ENCODE measurements at places on chromosomes 4 and X.

DNA sequence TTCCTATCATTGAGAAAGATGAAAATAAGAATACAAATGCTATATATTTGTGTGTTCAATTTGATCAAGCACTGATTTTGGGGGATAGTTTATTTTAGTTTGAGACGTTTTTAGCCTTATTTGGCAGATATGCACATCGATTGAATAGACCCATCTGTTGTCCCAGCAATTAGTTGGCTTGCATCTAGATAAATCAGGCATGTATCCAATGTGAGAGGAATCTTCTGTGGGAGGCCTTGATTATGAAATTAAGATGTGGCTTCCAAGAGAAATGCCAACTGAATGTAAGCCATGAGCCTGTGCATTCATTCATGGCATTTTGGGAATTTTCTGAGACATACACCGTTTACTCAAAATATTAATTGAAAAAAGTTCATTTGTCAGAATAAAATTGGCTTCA, 623.1 kb downstream of the TECRL start:
- peak; percentile 95 for DNase-seq

- no peak for DNase-seq
These were observed 409.1 kb upstream of the SPANXN4 start for GRCh38 chrX:142616636-142617035.

DNA sequence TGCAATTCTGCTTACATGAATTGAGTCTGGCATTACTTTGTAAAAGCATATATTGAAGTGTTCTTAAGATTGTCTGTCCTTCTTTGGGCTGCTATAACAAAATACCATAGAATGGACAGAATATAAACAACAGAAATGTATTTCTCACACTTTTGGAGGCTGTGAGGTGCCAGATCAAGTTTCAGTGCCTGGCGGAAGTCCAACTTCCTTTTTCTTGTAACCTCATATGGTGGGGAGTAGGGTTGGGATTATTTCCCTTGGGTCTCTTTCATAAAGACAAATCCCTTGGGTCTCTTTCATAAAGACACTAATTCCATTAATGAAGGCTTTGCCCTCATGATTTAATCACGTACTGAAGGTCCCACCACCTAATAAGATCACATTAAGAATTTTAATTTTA, 199.3 kb upstream of the GRID2 start:
- DNase-seq = peak; percentile 37

- no peak for DNase-seq
These were observed 17.3 kb downstream of the STIM2 start for GRCh38 chr4:26877961-26878360.

DNA sequence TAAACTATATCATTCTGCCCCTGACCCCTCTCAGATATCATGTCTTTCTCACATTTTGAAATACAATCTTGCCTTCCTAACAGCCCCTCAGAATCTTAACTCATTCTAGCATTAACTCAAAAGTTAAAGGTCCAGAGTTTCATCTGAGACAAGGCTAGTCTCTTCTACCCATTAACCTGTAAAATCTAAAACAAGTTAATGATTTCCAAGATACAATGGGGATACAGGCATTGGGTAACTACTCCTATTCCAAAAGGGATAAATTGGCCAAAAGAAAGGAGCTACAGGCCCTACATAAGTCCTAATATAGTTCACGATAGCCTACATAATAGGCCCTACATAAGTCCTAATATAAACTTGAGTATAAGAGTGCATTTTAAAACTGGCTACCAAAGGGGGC, 18.9 kb downstream of the ADH6 start:
- DNase-seq = no peak

- no peak for DNase-seq
These were observed 76.8 kb upstream of the RBMXL3 start for GRCh38 chrX:115112411-115112810.

- peak; percentile 78 for DNase-seq
These were observed 1.7 kb upstream of the NDP start for GRCh38 chrX:43974741-43975465.

- no peak for DNase-seq
These were observed 27.0 kb upstream of the MCF2 start for GRCh38 chrX:139734996-139735395.

- no peak for DNase-seq
These were observed 568 bp downstream of the NIPAL1 start for GRCh38 chr4:48017108-48017571.

DNA sequence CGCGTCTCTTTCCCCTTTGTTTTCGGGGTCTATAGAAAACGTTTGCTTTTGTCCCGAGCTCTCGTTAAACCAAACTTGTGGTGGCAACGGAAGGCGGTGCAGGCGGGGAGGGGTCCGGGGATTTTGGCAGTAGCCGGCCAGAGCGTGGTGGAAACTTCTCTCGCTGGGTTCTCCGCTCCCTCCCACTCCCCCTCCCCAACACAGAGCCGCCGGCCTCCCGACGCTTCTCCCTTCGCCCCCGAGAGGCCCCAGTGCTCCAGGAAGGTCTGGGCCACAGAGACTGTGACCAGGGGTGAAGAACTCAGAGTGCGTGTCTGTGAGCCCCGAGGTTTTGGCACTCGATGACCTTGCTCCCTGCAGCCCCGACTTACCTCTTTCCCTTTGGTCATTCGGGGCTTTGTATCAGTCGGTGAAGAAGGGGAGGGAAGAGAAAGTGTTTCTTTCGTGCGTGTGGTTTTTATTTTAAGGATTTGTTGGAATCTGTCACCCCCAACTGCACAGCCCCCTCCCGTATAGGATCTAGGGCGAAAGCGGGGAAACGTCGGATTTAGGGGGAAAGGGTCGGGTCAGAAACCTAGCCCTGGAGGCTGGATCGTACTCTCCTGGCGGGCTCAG, 9.0 kb upstream of the BCOR start:
- DNase-seq = no peak

DNA sequence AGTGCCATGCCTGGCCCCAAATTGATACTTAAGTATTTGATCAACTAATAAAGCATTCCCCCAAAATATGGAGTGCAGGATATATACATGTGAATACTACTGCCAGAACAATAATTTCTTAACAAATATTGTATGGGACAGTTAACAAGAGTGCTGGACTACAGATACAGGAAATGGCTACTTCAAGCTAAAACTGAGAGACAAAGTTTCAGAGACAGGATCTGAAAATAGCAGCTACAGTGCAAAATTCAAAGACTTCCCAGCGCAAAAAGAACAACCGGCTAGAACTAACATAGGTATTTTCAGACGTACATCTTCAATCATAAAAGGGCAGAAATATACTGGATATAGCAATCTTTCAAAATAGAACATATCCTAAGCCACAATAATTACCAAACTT, 6.3 kb downstream of the ATRX start:
- DNase-seq = no peak

DNA sequence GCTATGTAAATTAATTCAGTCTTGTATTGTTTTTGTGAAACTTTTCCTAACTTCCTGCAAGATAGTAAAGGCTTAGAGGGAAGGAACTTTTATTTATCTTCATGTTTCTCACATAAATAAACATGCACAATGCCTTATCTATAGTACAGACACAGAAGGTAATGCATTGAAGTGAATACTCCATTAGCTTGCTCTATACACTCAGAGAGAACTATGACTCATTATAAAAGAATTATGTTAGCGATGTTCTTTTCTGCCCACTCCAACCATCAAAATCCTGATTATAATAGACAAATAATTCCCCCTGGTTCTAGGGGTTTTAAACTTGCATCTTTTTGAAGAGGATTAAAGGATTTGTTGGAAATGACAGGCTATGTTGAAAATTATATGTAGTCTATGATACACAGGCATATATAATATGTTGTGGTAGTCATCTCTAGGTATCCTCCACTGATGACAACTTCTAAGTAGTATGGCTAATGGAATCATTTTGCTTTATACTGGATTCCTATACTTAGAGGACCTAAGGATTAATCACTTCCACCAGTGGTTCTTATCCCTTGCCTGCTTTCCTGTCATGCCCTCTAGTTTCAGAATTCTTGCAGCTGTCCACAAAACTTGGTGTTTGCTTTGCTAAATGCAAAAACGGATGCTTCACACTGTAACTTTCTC, 115.7 kb downstream of the NDST4 start:
- no peak for DNase-seq

- no peak for DNase-seq
These were observed 54.2 kb upstream of the GRPEL1 start for GRCh38 chr4:7121866-7122653.

GRCh38 chr4:138521809-138522208, 279.7 kb upstream of the SLC7A11 start:
- no peak for DNase-seq

DNA sequence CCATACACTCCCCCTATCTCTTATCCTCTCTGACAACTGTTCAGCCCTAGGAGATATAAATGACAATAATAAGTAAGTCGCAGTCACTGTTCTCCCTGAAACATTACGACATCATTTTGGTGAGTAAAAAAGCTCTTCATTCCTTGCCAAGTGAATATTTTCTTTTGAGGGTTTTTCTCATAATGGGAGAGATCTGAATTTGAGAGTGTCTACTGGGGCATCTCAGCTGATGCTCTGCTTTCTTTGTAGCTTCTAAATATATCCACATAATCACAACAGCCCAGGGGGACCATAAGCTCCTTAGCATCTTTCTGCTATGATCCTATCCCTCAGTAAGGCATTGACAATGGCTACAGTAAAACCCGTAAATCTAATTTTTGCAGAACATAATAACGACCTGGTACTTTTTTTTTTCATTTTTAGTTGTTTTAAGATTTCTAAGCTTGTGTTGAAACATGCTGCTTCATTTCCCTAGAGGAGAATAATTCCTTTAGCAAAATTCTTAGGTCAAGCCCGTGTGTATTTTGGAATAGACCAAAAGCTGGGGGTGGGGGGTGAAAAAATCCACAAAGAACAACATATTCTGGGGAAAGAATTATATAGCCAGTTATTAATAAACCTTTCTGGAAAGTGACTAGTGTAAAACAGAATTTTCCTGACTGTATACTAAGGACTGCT, 78.1 kb upstream of the GPM6B start:
- no peak for DNase-seq

GRCh38 chr4:103915224-103915869, 195.6 kb upstream of the TACR3 start:
- peak; percentile 14 for DNase-seq

GRCh38 chrX:618761-619450, 11.7 kb upstream of the SHOX start:
- DNase-seq = no peak

- no peak for DNase-seq
These were observed 36.9 kb upstream of the GDPD2 start for GRCh38 chrX:70386235-70386634.

- no peak for DNase-seq
These were observed 8.6 kb downstream of the APEX2 start for GRCh38 chrX:55008571-55009358.

- no peak for DNase-seq
These were observed 1.1 kb downstream of the RPS6KA6 start for GRCh38 chrX:84186603-84187532.

DNA sequence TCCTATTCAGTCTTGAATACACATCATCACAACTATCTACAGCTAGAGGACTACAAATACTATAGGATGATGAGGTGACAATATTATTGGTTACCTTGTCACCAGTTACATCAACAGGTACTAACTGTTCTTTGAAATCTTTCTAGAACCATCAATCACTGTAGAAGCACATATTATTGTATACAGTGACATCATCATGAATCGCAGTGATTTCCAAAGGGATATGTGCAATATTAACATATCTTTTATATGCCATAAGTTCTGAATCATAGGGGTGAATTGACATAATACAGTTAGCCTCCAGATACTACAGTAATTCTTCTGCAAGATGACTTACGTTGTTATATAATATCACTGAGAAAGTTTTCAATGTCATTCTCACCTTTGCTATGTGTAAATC, 105.2 kb upstream of the HPGD start:
- DNase-seq = no peak

- DNase-seq = no peak
These were observed 15.7 kb downstream of the SLC2A9 start for GRCh38 chr4:10005632-10006031.

- DNase-seq = no peak
These were observed 401.0 kb downstream of the FSTL5 start for GRCh38 chr4:161762796-161763195.

DNA sequence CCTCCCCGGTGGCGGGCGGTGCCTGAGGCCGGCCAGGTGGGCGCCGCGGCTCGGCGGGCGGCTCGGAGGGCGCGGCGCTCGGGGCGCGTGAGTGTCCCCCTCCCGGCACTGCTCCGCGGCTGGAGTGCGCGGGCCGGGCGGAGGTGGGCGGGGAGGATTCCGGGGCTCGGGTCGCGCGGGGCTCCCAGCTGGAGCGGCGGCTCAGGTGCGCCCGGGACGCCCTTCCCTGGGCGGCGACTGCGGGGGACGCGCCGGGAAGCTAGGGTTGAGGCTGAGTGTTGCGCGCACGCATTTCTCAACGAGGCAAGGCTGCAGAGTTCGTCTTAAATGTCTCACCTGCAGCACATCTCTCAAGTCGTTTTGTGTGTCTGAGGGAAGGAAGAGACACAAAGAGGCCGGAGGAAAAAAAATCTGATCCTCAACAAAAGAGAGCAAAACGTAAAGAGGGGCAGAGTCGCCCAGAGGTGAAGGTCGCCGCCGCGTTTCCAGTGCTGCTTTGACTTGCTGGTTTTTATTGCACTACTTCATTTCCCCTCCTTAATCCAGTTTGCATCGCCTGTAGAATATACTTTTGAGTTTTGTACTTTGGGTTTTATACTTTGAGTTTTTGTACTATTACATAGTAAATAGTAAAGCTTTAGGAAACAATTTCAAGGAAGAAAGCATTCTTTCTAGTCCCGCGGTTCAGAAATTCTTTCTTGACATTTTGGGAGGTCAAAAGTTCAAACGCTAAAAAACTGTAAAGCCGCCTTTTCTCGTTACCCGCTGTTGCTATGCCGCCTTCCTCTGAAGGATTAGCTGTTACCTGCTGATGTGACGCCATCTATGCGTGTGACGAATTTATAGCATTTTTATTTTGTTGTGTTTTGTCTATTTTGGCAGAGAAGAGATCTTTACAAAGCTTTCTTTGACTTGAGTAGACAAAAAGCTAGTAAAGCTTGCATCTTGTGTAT, 106.5 kb upstream of the STOX2 start:
- no peak for DNase-seq

GRCh38 chrX:80810365-80810978, 795 bp upstream of the BRWD3 start:
- DNase-seq = no peak

DNA sequence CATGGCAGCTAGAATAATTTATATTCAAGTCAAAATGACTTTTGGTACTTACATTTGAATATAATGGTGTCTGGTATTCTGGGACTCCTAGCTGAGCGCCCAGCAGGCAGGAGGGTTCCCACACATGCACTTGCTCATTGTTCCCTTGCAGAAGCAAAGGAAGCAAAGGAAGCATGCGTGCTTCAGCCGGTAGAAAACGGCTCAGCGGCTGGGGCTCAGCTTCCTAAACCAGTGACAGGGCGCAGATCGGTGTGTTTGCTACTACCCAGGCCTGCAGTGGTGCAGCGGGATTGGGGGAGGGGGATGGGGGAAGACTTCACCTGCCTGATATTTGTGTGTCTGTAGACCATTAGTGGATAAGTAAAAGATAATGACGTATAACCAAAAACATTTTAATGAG, 978.3 kb upstream of the TENM3 start:
- DNase-seq = no peak

DNA sequence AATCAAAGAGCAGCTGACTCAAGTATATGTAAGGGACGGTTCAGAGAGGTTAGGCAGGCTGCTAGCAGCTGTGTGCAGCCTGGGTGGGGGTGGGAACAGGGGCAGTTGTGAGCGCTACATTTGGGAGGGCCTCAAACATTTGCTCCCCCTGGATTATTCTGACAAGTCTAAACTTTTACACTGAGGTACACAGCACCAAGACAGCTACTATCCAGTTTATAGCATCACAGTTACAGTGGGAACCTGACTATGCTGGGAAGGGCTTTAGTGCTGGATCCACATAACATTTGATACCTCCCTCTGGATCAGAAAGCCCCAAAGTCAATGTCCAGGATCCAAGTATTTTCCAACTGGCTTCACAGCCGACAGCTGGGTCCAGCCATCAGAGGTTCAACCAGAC, 55.8 kb upstream of the GIMD1 start:
- no peak for DNase-seq
